ENCODE measurements at places on chromosomes 6 and 20. TPM values are rescaled to one million over a fixed set of nuclear protein-coding genes. Genes with fewer than 3 reads are reported as not detected.

The TENT5A gene
- 6.9 TPM for total RNA-seq

The TTK gene
- 33.0 TPM for total RNA-seq

DNA sequence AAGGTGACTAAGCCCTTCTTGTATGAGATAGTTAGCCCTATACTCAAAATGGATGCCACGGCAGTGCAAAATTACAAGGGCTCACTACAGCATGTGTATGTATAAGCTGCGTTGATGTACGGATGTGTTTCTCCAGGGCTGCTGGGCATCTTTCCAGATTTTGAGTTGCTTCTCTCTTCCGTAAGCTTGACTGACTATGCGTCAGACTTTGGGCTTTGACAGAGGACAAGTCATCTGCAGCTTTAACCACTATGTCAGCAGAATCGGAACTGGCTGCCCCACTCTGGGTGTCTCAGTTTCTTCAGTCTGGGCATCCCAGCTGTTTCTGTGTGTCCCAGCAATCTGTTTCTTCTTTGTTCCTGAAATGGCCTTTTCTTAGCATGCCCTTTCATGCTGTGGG lies 241.6 kb downstream of the BTBD3 start:
- DNase-seq = no peak

DNA sequence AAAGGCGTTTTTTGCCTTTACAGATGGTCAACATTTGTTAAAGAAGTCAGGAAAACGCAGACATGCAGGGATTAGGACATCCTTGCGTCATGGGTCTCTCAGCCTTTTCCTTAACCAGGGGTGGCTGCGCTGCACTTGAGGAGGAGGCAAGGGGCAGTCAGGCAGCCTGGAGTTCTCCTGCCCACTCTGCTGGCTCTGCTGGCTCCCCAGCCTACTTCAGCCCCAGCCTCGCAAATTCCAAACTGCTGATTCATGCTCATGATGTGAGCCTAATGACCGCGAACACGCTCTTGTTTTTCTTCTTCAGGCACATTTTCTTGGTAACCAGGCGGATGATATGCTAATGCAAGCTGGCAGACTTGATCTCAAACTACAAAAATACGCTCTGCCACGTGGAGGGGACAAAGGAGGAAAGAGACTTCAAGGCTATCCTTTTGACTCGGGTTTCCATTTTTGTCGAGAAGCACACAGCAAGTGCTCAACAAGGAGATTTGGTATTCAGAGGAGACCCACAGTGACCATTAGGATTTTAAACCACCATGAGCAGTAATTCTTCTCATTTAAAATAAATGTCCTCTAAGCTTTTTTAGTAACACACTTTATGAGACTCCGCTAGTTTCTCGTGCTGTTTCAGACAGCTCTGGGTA lies 290.3 kb upstream of the STXBP5 start:
- peak; percentile 92 for DNase-seq

DNA sequence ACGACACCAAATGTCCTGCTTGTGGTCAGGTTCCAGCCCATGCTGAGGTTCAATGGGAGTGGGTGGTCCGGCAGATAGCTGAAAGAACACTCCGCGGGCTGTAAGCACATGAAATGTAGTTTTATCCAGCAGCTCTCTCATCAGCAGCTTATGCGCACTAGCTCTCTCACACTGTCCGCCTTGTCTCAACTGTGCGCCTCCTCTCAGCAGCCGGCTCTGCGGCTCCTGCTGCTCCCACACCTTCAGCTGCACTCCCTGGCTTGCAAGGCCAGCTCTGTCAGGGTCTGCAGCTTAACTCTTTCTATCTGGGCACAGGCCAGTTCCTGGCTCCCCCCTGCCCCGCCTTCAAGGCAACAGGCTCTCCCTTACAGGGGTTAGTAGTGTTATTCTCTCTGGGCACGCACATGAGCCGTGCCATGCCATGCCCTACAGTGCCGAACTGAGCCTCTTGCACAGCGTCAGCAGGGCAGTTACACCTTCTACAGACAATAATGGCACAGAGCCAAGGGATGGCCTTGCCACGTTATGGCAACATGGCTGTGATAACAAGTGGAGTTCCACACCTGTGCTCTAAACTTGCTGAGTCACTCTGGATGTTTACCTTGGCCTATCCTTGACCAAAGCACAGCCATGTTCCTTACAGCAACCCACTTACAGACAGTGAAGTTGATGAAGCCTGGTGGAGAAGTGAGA lies 84.0 kb upstream of the LRFN2 start:
- no peak for DNase-seq

DNA sequence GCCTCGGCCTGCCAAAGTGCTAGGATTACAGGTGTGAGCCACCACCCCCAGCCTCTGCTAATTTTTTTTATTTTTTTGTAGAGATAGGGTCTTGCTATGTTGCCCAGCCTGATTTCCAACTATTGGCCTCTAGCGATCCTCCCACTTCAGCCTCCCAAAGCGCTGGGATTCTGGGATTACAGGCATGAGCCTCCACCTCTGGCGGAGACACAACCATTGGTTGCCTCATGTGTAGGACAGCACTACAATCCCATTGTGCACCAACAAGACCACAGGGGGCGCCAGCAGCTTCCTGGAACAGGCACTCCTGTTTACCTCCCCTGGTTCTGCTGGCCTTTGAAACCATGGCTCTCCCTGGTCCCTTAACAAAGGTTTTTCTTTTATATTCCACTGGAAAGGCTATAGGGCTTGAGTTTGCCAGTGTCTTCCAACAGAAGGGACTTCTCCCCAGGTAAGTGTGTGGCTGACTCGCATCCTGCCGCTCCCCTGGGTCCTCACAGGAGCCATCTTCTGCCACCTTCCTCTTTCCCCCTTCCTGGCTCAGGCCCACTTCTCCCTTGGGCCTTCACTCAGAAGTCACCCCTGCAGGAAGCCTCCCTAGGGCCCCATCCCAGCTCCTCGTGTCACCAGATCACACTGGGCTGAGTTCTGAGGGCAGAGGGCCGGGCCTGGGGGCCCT lies 39.2 kb upstream of the TLDC2 start:
- DNase-seq = no peak

All from pulmonary artery endothelial cell (primary cell).